ENCODE measurements at places on chromosomes 3 and 15. TPM values are rescaled to one million over a fixed set of nuclear protein-coding genes. Genes with fewer than 3 reads are reported as not detected.

The PIK3CB gene
- total RNA-seq = 52.1 TPM

The TJP1 gene
- total RNA-seq = 91.0 TPM

GRCh38 chr3:127717357-127718244 is 44.8 kb downstream of the ABTB1 start:
- no peak for DNase-seq

DNA sequence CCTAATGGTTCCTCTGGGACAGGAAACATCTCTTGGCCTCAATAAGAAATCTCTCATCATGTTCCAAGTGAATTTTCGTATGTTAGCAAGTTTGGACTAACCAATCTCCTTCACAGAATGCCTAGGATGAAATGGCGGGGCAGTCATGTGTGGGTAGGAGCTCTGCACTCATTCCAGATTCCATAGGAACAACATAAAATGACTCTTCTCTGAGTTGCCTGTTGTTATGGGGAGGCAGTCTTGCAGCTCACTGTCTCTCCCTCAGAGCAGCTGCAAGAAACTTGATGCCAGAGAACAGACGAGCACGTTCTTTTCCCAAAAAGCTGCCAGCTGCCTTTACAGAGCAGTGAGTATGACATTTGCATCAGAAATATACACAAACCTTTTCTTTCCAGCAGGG is 34.1 kb downstream of the SPATA12 start:
- DNase-seq = no peak

DNA sequence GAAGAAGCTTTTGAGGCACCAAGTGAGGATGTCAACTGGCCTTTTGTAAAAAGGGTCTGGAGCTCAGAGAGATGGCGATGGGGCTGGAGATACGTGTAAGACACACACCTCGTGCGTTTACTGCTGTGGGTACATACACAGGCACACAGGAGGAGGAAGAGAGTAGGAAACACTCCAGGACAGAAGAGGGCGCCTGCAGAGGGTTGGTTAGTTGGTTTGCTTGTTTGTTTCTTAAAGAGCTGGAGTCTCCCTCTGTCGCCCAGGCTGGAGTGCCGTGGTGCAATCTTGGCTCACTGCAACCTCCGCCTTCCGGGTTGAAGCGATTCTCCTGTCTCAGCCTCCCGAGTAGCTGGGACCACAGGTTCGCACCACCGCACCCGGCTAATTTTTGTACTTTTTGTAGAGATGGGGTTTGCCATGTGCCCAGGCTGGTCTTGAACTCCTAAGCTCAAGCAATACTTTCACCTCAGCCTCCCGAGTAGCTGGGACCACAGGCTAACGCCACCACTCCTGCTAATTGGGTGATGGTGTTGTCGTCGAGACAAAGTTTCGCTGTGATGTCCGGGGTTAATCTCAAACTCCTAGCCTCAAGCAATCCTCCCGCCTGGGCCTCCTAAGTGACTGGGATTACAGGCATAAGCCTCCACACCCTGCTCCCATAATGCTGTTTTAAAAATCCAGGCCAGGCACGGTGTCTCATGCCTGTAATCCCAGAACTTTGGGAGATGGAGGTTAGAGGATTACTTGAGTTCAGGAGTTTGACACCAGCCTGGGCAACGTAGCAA is 1.3 kb upstream of the PRR20G start:
- no peak for DNase-seq

GRCh38 chr15:101611580-101612299 is 40.4 kb downstream of the TM2D3 start:
- DNase-seq = no peak

Data from suprapubic skin (tissue), 4 donors.